ENCODE measurements at places on chromosomes 2 and 18.

DNA sequence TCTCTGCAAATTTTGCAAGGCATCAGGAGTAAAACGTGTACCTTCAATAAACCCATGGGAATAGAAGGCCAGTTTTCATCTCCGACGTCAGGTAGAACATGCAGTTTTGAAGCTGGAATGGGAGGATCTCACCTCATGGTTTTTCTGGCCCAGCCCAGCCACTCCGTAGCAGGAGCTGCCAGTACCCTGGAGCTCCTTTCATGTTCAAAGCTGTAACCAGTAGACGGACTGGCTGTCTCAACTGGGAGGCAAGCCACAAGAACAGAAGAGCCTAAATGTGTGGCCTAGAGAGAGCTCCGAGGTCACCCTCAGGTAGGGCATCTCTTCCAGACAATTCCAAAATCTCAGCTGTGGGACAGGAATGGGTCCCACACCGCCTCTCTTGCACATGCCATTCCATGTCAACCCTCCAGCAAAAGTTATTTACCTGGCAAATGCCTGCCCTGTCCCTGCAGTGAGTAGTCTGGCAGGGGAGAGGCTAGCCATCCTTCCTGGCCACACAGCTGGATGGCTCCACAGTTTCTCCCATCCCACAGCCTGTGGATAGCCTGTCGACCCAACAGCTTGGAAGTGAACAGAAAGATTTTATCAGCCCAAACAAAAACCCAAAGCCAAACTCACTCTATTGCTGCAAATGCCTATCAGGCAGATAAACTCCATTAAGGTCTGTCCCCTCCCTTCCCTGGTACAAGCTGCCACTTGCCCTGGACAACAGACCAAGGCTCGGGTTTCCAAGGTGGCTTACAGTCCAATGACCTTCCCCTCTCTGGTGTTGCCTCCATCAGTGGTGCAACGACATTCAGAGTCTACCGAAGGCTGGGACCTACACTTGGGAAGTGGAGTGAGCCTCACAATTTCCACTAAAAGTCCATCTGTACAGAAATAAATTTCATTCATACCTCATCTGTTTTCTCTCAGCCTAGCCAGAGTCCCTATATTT, 27.8 kb downstream of the CRACDL start:
- DNase-seq = no peak

DNA sequence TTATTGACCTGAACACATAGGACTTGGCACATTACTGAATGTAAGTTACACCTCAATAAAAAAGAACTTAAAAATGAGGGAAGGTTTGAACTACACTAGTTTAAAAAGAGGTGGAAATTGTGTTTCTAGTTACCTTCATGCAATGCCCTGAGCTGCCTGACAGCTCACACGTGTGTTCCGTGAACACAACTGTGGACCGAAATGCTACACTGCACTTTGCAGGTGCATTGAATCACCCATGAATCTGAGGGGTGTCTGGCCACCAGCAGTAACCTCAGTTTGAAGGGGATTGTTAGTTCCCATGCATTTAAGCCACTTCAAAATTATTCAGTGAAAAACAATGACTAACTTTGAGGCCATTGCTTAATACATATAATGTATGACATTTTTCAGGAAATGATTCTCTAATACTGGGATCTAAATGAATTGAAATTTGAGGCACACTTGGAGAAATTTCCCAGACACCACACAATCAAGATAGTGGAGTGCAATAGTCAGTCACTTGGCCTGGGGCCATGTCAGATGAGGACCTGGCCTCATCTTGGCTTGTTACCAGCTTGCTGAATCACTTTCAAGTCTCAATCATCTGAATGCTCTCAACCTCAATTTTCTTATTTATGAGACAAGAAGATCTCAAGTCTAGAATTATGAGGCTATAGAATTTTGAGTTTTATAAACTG, 59.3 kb downstream of the MYL12B start:
- no peak for DNase-seq

GRCh38 chr2:160408959-160409291, 84.7 kb downstream of the RBMS1 start:
- no peak for DNase-seq

DNA sequence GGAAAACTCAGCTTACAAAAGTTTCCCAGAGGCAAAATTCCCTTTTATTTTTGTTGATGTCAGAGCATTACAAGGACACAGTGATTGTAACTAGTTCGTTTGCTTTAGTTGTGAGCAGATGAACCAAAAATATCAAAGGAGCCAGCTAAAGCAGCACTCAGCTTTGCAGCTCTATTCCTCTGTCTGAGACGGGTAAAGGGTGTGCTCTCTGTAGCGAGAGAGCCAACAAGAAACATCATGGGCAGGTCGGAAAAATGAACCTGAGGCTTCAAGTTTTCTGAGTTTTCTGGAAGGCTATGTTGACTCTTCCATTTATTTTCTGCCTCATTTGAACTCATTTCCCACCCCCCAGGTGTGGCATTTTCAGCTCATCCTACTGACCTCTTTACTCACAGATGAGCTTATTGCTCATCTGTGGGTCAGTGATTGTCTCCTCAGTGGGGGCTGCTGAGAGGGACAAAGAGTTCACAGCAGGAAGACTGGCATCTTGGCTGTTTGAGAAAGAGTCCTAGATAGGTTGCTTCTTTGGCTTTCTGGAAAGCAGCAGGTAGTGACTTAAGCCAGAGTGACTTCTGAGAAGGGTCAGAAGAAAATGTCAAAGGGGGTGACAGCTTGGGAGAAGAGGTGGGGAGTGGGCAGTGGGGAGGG, 66.6 kb upstream of the EPC2 start:
- no peak for DNase-seq

DNA sequence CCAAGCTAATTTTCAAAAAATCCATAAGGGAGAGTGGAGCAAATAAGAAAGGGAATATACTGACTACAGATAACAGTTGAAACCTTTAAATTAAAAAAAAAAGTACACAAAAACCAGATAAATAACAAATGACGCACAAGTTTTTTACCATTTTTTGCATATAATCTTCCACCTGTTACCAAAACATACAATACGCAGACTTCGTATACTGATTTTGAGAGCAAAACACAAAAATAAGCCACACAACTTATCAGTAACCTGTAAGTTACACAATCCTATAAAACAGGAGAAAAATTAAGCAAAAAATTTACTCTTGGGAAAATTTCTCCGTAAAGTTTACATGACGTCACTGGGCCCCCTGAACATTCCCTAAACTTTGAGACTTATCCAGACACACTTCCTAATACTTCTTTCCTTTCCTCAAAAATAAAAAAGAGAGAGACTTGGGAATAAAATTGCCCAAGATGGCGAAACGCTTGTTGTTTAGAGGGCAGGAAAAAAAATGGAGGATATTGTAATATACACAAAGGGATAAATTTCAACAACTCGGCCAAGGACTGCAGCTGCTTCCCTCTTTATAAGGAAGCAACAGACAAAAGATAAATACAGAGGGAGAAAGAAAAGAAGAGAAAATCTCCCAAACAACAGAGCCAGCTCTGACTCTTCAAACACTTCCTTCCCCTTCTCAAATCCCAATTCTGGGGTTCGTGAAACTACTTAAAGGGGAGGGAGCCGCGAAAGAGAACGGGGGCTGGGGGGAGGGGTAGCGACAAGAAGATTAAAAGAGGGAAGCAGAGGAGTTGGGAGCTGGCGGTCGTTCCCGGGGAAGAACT, 1.6 kb downstream of the BAZ2B start:
- no peak for DNase-seq

Measured in activated CD4-positive, CD25-positive, alpha-beta regulatory T cell (primary cell).